ENCODE measurements at places on chromosomes 5 and 9.
A peak's percentile ranks its signal among the peaks of the same experiment; 100 is the strongest.

GRCh38 chr9:71177901-71178300 is 56.5 kb upstream of the TRPM3 start:
- no peak for DNase-seq

DNA sequence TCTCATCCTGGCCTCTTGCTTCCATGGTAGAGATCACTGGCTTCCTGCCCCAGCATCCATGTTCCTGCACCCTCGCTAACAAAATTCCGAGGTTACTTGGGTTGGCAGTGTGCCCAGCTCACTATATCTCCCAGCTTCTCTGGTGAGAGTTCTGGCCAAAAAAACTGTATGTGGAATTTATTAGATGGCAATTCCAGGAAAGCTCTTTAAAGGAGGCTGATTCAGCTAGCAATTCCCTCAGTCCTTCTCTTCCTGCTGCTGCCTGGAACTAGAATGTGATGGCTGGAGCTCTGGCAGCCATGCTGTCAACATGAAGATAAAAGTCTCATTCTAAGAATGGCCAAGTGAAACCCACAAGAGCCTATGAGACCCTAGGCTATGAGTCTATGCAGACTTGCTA is 88.8 kb downstream of the SECISBP2 start:
- DNase-seq: no peak

GRCh38 chr5:34535944-34536623 is 120.0 kb upstream of the RAI14 start:
- DNase-seq: no peak

GRCh38 chr5:62112689-62113228 is 193.2 kb upstream of the KIF2A start:
- no peak for DNase-seq

GRCh38 chr5:143862271-143862670 is 50.3 kb downstream of the HMHB1 start:
- DNase-seq: no peak

DNA sequence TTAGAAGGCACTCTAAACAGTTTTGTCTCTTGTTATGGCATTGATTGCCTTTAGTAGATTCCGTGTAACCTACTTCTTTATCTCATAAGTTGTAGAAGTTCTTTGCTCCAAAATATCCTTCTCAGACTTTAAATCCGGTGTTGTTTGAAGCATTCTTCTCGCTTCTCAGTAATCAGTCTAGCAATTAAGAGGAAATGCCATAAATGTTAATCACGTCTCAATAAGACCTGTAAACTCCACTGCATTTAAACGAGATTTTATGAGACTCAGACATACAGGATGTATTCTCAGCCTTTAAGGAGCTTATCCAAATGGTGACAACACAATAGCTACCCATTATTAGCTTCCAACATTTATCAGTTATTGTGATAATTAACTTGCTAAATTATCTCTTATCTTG is 7.7 kb upstream of the C5 start:
- DNase-seq: no peak

DNA sequence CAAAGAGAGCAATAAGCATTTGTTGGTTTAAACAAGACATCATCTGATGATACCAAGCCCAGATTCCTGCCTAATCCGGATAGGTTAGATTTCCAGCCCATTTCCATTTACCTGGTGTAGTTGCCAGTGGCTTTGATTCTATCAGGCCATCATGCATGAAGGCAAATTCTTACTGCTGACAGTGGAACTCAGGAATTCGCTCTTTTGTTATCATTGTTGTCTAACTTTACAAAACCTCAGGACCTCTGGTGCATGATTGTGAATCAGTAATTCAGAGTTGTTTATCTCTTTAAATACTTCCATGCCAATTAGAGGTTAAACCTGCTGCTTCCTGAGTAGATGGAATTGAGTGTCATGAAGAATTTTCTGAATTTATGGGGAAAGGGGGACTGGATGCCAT is 76.5 kb downstream of the C9orf152 start:
- DNase-seq: no peak

- no peak for DNase-seq
Observed at GRCh38 chr5:7742241-7742656, 108.7 kb downstream of the CFAP90 start.

GRCh38 chr5:178382754-178383164 is 150.2 kb upstream of the PHYKPL start:
- no peak for DNase-seq

DNA sequence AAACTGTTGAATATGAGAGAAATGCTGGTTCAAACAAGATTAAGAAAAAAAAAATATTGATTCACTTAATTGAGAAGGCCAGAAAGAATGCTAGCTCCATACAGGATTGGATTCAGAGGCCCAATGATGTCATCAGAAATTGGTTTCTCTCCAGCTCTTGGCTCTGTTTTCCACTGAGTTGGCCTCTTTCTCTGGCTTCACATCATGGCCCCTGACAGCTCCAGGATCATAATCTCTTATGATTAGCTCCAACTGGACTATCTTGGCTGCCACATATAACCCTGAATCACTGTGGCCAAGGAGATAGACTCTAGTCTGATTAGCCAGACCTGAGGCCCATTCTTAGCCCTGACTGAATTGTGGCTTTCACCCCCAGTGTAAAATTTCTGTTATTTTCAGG is 244.7 kb upstream of the GRAMD2B start:
- DNase-seq: no peak

DNA sequence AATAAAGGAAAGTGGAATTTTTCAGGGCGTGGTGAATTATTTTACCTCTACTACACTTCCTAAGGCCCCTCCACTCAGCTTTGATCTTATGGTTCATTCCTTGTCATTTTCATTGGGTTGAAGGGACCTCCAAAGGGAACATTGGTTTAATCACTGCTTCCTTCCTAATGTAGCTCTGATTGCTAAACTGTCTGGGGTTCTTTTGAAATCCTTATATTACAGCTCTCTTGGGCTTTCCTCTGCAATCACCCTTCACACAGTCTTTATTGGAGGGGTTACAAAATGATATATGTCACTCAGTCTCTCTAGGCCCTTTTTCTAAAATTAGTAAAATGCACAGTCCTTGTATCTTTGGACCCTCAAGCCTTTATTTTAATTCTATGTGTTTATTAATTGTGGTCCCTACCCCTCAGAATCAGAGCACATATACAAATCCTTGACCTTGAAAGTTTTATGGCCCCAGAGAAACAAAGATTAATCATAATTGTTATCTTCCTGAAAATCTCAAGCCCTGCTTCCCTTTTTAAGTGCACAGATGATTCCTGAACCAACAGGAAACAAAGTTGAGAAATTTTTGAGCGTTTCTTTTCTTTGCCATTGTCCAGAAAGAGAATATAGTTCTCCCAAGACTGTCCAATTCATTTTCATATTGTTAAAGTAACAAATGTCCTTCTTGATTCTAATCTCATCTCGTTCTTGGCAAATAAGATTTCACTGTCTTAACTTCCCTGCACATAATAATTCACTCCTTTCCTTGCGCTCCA is 330.0 kb downstream of the ARRDC3 start:
- no peak for DNase-seq

DNA sequence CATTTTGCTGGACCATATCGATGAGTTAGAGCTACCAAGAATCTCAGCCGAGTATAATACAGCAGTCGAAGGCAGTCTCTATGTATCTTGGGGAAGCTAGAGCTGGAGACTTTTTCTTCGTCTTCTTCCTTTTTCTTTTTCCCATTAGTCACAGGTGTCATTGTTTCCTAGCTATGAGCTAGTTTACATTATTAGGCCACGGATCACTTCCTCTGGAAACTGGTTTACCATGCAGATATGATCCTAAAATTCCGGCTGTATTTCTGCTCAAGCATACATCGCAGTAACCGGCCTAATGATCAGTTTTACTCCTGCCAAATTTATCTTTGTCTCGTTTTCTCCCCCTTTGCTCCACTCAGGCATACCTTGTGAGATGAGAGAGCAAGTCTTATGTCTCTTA is 312.8 kb downstream of the ARHGAP26 start:
- no peak for DNase-seq

DNA sequence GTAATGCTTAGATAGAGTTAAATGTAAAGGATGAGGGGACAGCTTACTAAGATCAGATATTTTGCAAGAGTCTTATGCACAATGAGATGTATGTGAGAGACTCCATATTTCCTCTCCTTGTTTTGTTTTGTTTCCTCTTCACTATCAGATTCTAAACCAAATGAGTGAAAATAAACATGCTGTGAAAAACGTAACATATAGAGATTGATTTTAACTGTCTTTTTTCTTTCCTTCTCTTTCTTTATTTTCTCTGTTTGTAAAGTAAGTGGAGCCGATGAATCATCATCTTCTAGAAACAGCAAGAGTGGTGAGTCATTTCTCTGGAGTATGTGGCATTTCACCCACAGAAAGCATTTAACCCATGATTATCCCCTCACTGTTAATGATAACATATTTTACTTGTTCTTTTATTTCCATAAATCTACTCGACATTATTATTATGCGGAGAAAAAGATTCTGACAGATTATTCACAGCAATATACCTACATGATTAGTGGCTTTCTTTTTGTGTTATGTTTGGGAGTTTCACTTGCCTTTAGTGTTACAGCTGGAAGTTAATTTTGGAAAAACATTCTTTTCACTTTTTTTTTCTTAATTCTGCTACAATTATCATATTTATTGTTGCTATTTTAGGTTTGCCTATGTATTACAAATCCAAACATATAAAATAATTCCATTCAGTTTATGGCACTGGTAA is 2.1 kb upstream of the ANXA1 start:
- DNase-seq: no peak

- DNase-seq: no peak
Observed at GRCh38 chr9:127067603-127068220, 54.7 kb downstream of the ANGPTL2 start.

GRCh38 chr5:56700711-56701110 is 114.6 kb upstream of the MAP3K1 start:
- DNase-seq: no peak

DNA sequence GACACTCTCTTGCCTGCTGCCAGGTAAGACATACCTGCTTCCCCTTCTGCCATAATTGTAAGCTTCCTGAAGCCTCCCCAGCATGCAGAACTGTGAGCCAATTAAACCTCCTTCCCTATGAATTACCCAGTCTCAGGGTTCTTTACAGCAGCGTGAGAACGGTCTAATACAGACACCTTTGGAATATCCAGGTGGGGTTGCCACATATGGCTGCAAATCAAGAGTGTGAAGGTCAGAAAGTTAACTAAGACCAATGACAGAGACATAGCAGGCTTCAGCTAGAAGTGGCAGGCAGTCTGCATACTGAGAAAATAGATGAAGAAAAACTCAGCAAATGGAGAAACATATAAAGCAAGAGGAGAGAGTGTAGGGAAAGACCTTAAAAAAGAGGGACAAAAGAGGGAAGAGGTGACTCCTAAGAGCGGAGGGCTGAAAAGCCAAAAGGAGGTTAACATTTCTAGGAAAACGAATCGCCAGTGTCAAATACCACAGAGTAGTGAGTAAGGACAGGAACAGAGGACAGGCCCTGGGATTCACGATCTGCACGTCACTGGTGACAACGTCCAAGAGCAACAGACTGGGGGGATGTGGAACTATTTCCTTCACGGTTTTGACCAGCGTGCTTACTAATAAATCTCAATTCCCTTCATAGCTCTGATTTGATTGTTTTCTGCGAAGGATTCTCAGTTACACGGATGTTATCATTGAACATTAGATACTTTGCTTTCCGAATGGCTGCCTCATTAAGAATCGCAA is 1.7 kb upstream of the ACO1 start:
- no peak for DNase-seq

DNA sequence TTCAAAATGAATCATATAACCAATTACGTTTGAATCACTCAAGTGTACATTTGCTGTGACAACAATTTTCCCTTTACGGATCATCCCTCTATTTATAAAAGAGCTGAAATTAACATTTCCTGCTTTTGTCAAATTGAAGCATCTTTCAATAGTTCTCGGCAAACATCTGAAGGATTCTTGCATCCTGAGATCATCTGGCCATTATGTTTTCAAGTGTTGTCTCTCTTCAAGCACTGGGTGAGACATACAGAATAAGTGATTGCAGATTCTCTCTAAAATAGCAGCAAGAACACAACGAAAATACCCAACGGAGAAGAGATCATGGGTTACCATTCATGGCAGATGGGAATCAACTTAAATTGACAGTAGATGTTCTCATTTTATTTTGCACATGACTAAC is 283.4 kb upstream of the GRAMD2B start:
- no peak for DNase-seq

- no peak for DNase-seq
Observed at GRCh38 chr5:159182691-159183090, 26.7 kb downstream of the RNF145 start.

DNA sequence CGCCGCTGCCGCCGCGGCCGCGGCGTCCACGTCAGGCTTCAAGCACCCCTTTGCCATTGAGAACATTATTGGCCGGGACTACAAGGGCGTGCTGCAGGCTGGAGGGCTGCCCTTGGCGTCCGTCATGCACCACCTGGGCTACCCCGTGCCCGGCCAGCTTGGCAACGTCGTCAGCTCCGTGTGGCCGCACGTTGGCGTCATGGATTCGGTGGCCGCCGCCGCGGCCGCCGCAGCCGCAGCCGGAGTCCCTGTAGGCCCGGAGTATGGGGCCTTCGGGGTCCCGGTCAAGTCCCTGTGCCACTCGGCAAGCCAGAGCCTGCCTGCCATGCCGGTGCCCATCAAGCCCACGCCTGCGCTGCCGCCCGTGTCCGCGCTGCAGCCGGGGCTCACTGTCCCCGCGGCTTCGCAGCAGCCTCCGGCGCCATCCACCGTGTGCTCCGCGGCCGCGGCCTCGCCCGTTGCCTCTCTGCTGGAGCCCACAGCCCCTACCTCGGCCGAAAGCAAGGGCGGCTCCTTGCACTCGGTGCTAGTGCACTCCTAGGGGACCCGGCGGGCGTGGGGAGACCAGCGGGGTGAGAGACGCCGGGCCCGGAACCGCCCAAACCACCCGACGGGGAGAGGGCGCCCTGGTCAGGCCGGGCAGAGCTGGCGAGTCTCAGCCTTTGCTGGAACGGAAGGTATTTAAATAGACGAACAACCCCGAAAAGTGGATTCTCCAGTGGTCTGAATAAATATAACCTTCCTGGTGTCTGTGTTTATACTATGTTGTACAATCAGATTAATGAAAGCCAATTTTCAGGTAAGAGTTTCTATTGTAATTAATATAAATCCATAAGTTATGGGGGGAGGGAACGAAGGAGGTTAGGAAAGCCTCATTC is 1.2 kb downstream of the FOXB2 start:
- no peak for DNase-seq

- DNase-seq: no peak
Observed at GRCh38 chr5:15388866-15389265, 111.1 kb upstream of the FBXL7 start.

DNA sequence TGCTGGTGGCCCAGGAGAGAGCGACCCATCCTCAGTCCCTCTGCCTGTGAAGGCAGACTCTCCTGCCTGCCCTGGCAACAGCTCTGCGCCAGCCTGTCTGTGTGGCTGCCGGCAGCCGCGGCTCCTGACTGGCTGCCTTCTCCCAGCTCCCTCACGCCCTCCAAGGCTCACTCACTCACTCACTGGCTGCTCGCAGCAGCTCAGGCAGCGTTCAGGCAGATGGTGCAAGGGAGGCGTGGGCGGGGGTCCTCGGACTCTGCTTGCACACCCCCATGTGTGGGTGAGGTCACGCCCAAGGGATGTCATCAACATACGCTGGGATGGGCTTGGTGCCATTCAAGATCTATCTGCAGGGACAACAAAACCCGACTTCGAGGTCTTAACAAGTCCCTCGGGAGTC is 66.7 kb downstream of the DAB2IP start:
- peak; percentile 40 for DNase-seq
